ENCODE measurements at places on chromosomes 7 and 10.

GRCh38 chr10:122126763-122127659 is 138.0 kb downstream of the TACC2 start:
- H3K27ac ChIP-seq, result no peak overlapping the region
- no peak overlapping the region for H3K4me3 ChIP-seq
- DNase-seq, result no peak
- H3K36me3 ChIP-seq, result no peaks in the 10 kb centered on the region
- no peaks in the 10 kb centered on the region for H3K4me1 ChIP-seq

GRCh38 chr7:87047-87446 is 105.3 kb upstream of the FAM20C start:
- H3K4me3 ChIP-seq, result no peak overlapping the region
- H3K27ac ChIP-seq, result no peak overlapping the region
- H3K36me3 ChIP-seq, result no peaks in the 10 kb centered on the region
- DNase-seq, result no peak
- H3K4me1 ChIP-seq, result peaks cover 10% of the 10 kb centered on the region

DNA sequence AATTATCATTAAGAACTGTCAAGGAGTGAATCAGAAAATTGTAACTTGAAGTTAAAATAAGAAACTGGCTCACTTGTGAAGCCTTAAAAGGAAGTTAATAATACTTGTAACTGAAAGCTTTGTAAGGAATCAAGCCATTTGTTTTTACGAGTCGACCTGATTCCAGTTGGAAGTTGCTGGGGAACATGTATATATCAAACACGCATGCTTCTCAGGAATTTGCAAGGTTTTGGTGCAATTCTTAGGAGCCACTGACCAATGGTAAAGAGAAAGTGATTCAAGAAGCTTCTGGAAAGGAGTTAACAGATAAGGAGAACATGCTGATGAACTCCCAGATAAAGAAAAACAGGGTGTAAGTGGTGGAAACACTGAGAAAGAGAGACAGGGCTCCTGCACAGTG is 56.4 kb downstream of the ETV1 start:
- H3K4me3 ChIP-seq, result no peak overlapping the region
- H3K27ac ChIP-seq, result no peak overlapping the region
- H3K4me1 ChIP-seq, result no peaks in the 10 kb centered on the region
- H3K27me3 ChIP-seq, result no peaks in the 10 kb centered on the region
- no peaks in the 10 kb centered on the region for H3K36me3 ChIP-seq
- no peak for DNase-seq

DNA sequence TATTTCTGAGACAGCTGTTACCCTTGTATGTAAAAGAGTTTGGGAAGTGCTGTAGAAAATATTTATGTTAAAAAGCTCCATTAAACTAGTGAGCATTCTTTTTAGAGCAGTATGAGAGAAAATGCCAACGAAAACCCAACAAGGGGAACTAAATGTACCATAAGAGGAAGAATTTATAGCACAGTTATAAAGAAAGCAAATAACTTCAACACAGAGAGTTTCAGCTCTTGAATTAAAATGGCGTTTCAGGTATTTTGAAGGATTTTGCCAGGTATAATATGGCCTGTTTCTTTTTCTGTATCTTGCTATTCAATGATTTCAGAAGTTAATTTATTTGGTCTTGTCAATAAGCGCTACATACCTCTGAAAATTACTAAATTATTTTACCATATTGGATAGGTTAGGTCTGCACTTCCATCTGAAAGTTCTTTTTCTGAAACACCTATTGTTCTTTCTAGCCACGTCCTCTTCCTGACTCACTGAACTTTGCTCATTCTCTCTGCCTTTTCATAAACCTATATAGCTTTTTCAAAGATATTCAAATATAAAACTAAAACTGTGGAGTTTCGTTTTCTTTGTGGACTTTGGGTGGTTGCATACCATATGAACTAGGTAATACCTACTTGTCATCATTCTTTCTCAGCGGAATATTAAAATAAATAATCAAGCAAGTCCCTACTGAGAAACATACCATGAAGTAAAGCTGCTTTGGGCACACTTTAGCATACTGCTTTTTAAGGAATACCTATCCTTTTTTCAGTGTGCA is 136.1 kb downstream of the SEMA3A start:
- H3K4me1 ChIP-seq, result peaks cover 26% of the 10 kb centered on the region
- DNase-seq, result no peak
- peaks cover 3% of the 10 kb centered on the region for H3K36me3 ChIP-seq
- H3K27ac ChIP-seq, result no peak overlapping the region

DNA sequence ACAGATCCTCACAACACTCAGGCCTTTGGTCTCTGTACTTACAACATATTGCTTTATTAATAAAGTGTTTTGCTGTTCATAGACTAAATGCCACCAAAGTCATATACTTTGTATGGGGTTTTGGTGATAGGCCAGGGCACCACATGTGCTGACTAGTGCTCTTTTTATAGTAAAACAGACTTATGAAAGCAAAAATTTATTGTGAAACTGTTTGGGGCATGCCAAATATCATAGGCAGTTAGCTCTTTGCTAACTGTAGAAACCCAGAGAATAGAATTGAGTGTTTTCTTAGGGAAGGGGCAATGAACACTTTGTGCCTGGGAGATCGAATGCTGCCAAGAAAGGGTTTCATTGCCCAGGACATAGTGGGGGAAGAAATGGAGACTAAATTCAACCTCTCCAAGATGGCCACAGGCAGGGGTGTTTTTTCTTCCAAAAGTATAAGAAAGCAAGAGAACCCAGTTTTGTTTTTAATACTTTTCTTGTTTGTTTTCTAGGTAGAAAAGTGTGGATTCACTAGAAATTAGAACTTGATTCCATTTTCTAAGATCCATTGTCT is 142.7 kb downstream of the TRIL start:
- no peak for DNase-seq
- no peaks in the 10 kb centered on the region for H3K36me3 ChIP-seq
- no peaks in the 10 kb centered on the region for H3K4me1 ChIP-seq
- H3K27ac ChIP-seq, result no peak overlapping the region
- no peak overlapping the region for H3K4me3 ChIP-seq
- H3K27me3 ChIP-seq, result no peaks in the 10 kb centered on the region

GRCh38 chr7:120731271-120731670 is 126.7 kb downstream of the TSPAN12 start:
- no peaks in the 10 kb centered on the region for H3K27me3 ChIP-seq
- H3K27ac ChIP-seq, result no peak overlapping the region
- no peaks in the 10 kb centered on the region for H3K36me3 ChIP-seq
- H3K4me1 ChIP-seq, result no peaks in the 10 kb centered on the region

GRCh38 chr10:77441353-77442166 is 196.0 kb downstream of the KCNMA1 start:
- no peak overlapping the region for H3K4me3 ChIP-seq
- H3K36me3 ChIP-seq, result no peaks in the 10 kb centered on the region
- no peaks in the 10 kb centered on the region for H3K27me3 ChIP-seq
- H3K4me1 ChIP-seq, result no peaks in the 10 kb centered on the region
- DNase-seq, result no peak
- H3K27ac ChIP-seq, result no peak overlapping the region

DNA sequence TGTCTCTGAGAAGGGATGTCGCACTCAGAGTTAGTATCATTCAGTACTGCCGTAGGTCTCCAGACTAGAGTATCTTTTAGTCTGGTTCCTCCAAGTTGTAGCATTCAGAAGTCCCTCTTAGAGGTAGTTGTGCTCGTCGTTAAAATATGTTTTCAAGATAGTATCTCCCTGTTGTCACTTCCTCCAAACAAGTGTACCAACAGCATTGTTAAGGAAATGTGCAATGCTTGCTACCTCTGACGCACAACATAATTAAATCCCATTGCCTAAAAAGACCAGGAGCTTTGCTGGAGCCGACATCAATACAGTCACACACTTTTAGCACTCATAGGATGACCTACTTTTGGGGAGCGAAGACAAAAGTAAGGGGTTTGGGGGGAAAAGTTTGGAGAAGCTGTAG is 80.0 kb upstream of the STK17A start:
- no peak overlapping the region for H3K27ac ChIP-seq
- no peak for DNase-seq
- H3K4me1 ChIP-seq, result no peaks in the 10 kb centered on the region
- no peak overlapping the region for H3K4me3 ChIP-seq

- peak within 1 kb of the TSS; percentile 95 for H3K27ac ChIP-seq
- DNase-seq, result peak; percentile 87
- peaks cover 9% of the 10 kb centered on the region for H3K36me3 ChIP-seq
- H3K4me1 ChIP-seq, result peaks cover 23% of the 10 kb centered on the region
- H3K4me3 ChIP-seq, result peak within 1 kb of the TSS; percentile 92
- H3K27me3 ChIP-seq, result peaks cover 21% of the 10 kb centered on the region
Observed at GRCh38 chr7:40134428-40135316, at the start of the genes MPLKIP and SUGCT. Gene MPLKIP, minus strand, starts transcription at chr7:40134622. Its CDS starts 55 bp downstream, at chr7:40134567. Gene SUGCT, plus strand, starts transcription at chr7:40135005.

DNA sequence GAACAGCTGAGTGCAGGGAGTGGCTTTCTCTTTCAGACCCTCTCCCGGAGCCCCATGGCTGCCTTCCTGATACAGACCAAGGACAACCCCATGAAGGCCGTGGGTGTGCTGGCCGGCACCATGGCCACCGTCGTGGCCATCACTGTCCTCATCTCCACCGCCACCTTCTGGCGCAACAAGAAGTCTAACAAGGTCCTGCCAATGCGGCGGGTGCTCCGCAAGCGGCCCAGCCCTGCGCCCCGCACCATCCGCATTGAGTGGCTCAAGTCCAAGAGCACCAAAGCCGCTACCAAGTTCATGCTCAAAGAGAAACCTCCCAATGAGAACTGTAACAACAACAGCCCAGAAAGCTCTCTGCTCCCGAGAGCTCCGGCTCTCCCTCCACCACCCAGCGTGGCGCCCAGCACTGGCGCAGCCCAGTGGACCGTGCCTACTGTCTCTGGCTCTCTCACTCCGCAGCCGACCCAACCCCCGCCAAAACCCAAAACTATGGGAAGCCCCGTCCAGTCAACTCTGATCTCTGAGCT is 11.2 kb downstream of the LRIT2 start:
- no peak overlapping the region for H3K4me3 ChIP-seq
- H3K27ac ChIP-seq, result no peak overlapping the region
- no peaks in the 10 kb centered on the region for H3K4me1 ChIP-seq
- DNase-seq, result no peak
- peaks cover 14% of the 10 kb centered on the region for H3K27me3 ChIP-seq

DNA sequence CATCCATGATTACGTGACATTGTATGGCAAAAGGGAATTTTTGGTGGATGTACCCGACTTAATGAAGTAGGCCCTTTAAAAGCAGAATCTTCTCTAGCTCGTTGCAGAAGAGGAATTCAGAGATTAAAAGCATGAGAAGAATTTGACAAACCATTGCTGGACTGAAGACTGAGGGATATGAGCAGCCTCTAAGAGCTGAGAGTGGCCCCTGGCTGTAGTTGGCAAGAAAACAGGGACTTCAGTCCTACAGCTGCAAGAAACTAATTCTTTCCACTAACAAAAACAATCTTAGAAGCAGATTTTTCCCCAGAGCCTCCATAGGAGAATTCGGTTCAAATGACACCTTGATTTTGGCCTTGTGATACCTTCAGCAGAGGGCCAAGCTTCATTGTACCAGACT is 34.1 kb downstream of the MACC1 start:
- DNase-seq, result no peak
- no peak overlapping the region for H3K27ac ChIP-seq
- no peaks in the 10 kb centered on the region for H3K36me3 ChIP-seq
- H3K4me3 ChIP-seq, result no peak overlapping the region
- no peaks in the 10 kb centered on the region for H3K4me1 ChIP-seq

- DNase-seq, result peak; percentile 54
- H3K27ac ChIP-seq, result peak overlapping the region; percentile 93
- peaks cover 70% of the 10 kb centered on the region for H3K4me1 ChIP-seq
- peak overlapping the region; percentile 81 for H3K4me3 ChIP-seq
- peaks cover 4% of the 10 kb centered on the region for H3K27me3 ChIP-seq
- peaks cover 21% of the 10 kb centered on the region for H3K36me3 ChIP-seq
Observed at GRCh38 chr7:5776894-5777660, 4.4 kb downstream of the RNF216 start.

DNA sequence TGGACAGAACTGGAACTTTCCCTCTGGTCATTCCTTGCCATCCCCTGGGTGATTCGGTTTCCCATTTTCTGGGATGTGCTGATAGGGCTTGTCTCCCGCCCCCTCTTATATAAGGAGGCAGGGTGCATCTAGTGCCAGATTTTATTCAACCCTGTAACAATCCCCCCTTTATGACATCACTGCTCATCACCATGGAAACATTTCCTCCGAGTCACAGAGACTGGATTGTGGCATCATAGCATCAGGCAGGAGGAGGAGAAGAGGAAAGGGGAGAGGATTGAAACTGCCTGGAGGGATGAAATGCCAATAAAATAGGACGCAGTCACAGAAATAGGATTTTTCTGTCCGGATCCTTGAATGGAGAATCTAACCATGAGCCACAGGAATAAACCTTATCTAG is 25.0 kb downstream of the SORCS3 start:
- H3K36me3 ChIP-seq, result no peaks in the 10 kb centered on the region
- no peak for DNase-seq
- H3K4me3 ChIP-seq, result no peak overlapping the region
- H3K27ac ChIP-seq, result no peak overlapping the region

DNA sequence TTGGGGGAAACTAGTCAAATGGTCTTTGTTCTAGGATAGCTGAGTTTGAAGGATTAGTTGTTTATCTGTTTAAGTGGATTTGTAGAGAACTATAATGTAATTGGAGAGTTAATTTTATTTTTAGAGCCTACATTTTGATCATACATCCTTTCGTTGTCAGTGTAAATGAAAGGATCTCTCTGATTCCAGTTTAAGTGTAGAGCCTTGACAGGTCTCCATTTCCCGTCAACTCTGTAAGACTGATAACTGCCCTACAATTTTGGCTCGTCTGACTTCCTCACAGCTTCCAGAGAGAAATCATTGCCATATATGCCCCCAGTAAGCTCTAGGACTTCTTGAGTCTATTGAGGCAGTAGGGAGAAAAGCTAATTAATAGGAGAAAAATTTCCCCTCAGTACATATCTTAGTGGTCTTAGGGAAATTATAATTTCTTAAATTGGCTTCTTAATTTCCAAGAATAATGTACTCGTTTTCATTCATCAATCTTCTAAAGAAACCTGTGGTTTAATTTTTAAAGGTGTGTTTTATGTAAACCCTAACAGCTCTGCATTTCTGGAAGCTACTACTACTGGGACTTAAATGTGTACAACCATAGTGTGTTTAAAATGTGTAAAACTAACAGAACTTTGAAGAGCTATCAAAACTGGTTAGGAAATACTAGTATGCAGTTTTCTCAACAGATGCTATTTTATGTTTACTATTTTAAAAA is 3.8 kb downstream of the KMT2E start:
- peak overlapping the region; percentile 99 for H3K4me3 ChIP-seq
- H3K36me3 ChIP-seq, result peaks cover 58% of the 10 kb centered on the region
- H3K27ac ChIP-seq, result peak overlapping the region; percentile 79
- no peak for DNase-seq

- no peak overlapping the region for H3K4me3 ChIP-seq
- no peaks in the 10 kb centered on the region for H3K36me3 ChIP-seq
- no peak overlapping the region for H3K27ac ChIP-seq
- DNase-seq, result no peak
Observed at GRCh38 chr10:13382703-13383398, 34.8 kb upstream of the SEPHS1 start.

- no peak overlapping the region for H3K27ac ChIP-seq
- H3K4me1 ChIP-seq, result no peaks in the 10 kb centered on the region
- no peak for DNase-seq
- H3K4me3 ChIP-seq, result no peak overlapping the region
- peaks cover 6% of the 10 kb centered on the region for H3K27me3 ChIP-seq
Observed at GRCh38 chr7:156082048-156083040, 270.1 kb upstream of the SHH start.

GRCh38 chr7:114900127-114900526 is 21.8 kb upstream of the MDFIC start:
- H3K27me3 ChIP-seq, result no peaks in the 10 kb centered on the region
- no peak for DNase-seq
